ENCODE measurements at places on chromosomes 4 and X.

- DNase-seq: peak; percentile 76
Observed at GRCh38 chr4:76948443-76949275, 893 bp upstream of the SEPTIN11 start.

DNA sequence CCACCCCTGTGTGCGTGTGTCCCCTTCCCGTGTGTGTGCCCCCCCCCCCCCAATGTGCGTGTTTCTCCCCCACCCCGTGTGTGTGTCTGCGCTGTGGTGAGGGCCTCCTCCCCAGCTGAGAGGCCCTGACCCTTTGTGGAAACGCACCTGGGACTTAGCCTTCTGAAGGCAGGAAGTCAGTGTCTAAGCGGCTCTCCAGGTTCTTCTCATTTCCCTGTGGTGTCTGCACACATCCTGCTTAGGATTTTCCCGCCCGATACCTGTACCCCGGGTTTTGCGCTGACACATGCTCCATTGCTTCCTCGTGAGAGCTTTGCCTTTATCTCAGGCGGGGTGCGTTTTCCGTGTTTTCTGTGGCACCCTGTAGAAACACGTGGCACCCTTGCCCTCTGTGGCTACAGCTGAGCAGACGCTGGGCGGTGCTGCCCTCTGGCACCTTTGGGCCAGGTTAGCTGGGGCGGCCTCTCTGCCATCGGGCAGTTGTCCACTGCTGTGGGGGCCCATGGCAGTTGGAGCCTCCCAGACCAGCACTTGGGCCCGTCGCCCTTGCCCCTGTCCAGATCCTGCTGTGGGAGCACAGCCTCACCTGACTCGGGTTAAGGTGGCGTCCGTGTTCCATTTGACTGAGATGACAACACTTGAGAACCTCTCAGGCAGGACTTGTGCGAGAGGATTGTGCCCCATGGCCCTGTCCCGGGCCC lies 26.3 kb downstream of the MAEA start:
- no peak for DNase-seq

DNA sequence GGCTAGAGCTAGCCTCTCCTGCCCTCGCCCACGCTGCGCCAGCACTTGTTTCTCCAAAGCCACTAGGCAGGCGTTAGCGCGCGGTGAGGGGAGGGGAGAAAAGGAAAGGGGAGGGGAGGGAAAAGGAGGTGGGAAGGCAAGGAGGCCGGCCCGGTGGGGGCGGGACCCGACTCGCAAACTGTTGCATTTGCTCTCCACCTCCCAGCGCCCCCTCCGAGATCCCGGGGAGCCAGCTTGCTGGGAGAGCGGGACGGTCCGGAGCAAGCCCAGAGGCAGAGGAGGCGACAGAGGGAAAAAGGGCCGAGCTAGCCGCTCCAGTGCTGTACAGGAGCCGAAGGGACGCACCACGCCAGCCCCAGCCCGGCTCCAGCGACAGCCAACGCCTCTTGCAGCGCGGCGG lies at the start of gene AR:
Gene AR (plus strand): TSS at position 204 of the 400 bp plus-strand sequence. CDS start 1,126 bp downstream, outside the sequence.
- peak; percentile 25 for DNase-seq

GRCh38 chr4:47736146-47736545 lies 101.7 kb downstream of the CORIN start:
- no peak for DNase-seq

DNA sequence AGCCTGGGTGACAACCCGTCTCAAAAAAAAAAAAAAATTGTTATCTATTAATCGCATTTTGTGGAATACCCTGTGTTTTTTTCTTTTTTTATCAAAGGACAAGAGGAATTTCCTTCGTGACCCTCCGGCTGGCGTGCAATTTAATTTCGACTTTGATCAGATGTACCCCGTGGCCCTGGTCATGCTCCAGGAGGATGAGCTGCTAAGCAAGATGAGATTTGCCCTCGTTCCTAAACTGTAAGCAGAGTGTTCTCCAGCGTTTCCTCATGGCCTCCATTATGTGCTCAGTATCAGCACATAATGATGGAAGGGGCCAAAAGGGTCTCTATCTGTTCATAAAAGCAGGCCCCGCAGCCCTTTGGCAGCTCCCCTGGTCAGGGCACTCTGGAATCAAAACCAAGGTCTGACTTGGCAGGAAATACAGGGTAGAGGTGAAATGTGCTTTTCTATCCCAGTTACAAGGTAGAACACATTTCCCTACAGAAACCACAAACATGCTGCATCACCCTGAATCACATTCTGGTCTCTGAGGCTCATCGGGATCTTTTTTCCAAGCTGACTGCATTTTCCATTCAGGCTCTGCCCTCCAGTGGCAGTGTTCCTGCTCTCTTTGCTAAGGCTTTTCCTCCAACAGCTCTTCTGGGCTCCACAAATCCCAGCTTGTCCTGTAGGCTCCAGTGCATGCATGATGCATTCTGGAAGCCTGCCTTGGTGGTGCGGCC lies 24.4 kb downstream of the SYAP1 start:
- DNase-seq: no peak

DNA sequence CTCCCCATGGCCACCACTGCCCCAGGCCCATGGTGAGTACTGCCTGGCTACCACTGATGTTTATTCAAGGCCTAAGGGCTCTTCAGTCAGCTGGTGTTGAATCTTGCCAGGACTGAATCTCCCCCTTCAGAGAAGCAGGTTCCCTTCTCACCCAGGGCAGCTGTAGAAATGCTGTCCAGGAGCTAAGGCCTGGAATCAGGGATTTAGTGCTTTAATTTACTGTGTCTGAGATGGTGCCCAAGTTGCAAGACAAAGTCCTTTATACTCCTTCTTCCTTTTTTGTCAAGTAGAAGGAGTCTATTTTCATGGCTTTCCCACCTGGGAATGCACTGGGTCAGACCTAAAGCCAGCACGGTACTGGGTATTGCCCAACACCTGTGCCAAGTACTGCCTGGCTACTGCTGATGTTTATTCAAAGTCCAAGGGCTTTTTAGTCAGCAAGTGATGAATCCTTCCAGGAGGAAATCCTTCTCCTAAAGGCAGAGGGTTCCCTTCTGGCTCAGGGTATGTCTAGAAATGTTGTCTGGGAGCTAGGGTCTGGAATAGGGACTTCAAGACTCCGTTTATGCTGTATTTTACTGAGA lies 117.6 kb upstream of the ATOH1 start:
- DNase-seq: no peak

DNA sequence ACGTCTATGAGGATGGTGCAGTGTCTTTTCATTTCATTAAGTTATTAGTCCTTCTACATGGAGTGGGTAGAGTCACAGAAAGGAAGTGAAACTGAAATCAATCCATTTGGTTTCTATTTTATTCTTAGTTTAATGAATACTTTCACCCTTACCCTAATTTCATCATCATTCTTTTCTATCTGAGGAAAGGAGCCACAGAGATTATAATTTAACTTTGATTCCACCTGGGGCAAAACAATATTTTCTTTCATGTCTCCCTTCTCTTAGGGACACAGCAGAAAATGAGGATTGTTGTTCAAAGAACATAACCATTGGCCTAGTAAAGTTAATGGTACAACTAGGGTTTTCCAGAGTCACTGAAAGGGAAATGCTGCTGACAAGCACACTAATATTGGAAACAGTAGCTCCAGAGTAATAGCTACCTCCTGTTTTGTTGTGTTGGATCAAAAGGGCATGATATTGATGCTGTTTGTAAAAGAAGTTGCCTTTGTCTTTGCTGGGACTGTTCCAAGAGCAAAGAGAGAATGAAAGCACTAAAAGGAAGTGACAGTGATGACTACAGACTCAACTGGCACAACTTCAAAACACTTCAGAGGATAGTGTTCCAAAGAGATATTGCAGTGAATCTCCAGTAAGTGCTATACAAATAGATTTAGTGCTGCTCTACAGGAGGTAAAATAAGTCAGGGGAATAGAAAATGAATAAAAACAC lies 247.1 kb upstream of the PITX2 start:
- DNase-seq: no peak

GRCh38 chrX:97529536-97530200 lies 646.0 kb downstream of the RPA4 start:
- no peak for DNase-seq

DNA sequence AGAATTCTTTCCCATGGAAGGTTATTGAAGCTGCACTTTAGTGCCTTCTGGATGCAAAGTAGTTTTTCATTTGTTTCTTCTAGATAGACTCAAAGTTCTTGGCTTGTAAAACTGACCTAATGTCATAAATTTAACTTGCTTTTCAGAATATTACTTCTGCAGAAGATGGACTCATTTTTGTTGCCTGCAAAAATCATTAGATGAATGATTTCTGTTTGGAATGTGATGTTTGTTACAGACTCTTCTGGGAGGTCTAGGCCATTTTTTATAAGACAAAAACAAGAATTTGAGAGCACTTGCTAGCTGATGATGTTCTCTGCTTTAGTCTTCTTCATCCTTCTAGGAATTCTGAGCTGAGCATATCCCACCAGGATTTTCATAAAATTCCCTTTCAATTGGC lies 308.6 kb upstream of the GIMD1 start:
- DNase-seq: no peak

- no peak for DNase-seq
Observed at GRCh38 chr4:127449449-127449848, 183.3 kb upstream of the INTU start.

GRCh38 chr4:55768291-55768690 lies 51.3 kb upstream of the EXOC1L start:
- DNase-seq: no peak

GRCh38 chr4:122838034-122838433 lies 11.4 kb downstream of the FGF2 start:
- DNase-seq: no peak

DNA sequence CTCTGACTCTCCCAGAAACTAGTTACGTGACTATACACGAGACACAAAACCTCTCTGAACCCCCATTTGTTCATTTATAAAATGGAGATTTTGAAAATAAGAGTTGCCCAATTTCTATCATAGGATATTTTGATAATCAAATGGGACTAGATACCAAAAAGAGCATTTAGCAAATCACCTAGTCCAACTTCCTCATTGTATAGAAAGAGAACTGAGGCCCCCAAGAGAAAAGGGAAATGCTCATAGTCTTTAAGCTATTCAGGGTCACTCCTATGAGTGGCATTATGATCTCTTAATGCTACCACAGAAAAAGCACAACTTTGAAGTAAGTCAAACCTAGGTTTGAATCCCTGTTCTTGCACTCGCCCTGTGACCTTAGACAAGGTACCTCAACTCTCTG lies 62.7 kb downstream of the BMP15 start:
- no peak for DNase-seq

- no peak for DNase-seq
Observed at GRCh38 chr4:39228377-39228776, 46.0 kb downstream of the WDR19 start.

GRCh38 chrX:38627683-38628082 lies 66.3 kb downstream of the TSPAN7 start:
- DNase-seq: peak; percentile 39

- no peak for DNase-seq
Observed at GRCh38 chrX:37800717-37801116, 20.9 kb downstream of the CYBB start.

GRCh38 chr4:114334884-114335330 lies 263.7 kb upstream of the UGT8 start:
- no peak for DNase-seq

- DNase-seq: no peak
Observed at GRCh38 chr4:164614999-164615398, 138.9 kb upstream of the SMIM31 start.

DNA sequence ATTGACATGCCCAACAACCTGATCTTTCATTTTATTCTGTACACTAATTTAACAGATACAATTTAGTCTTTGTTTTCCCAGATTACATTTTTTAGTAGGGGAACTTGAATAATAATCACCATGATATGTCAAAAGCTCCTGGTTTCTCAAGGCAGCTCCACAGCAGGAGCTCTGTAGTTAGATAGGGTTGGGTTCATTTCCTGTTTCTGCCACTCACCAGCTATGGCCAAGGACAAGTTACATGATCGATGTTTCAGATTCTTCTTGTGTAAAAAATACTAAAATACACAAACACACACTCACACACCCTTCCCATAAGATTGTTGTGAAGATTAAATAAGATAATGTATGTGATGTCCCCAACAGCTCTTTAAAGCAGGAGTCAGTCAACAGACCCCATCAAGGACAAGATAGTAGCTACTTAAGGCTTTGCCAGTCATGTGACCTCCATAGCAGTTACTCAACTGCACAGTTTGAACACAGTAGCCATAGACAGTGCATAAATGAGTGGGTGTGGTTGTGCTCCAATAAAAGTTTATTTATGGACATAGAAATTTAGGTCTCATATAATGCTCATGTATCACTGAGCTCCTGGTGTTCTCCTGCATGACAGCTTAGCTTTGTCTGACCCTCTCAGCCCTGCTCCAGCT lies 18.4 kb downstream of the GUCY1A1 start:
- no peak for DNase-seq

- DNase-seq: no peak
Observed at GRCh38 chr4:122914938-122915337, 7.5 kb downstream of the NUDT6 start.

- DNase-seq: no peak
Observed at GRCh38 chr4:98664959-98665358, 6.5 kb upstream of the TSPAN5 start.

- no peak for DNase-seq
Observed at GRCh38 chrX:53091354-53091753, 2.6 kb upstream of the KANTR start.

DNA sequence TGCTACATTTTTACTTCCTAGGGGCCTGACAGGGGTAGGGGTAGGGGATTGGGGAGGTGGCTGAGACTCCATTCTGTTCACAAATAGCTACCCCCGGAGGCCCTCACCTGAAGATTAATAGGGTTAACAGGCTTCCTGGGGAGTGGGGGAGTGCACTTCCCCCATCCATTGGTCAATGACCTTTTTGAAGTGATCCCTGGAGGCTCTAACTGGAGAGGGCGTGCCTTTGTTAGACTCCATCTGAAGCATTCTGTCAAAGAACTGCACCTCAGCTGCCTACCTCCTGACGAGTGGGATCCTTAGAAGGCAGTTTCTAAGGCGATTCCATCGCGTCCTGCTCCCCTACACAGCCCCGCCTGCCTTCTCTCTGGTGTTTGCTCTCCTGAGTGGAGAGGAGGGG lies 10.0 kb upstream of the MTM1 start:
- DNase-seq: no peak

DNA sequence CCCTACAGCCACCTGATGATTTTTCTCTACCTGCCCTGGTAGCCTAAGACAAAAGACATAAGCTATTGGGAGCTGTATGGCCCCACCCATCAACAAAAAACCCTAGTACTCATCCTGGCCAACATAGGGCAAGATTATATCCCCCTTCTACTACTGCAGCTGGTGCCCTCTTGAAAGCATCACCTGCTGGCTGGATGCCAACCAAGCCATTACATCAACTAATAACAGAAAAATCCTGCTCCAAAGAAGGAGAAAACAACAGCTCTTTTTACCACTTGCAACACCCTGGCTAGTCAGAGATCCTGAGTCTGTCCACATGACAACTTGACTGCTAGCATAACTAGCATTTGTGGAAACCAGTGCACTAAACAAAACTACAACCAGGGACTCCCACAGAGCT lies 43.6 kb upstream of the UPRT start:
- no peak for DNase-seq

DNA sequence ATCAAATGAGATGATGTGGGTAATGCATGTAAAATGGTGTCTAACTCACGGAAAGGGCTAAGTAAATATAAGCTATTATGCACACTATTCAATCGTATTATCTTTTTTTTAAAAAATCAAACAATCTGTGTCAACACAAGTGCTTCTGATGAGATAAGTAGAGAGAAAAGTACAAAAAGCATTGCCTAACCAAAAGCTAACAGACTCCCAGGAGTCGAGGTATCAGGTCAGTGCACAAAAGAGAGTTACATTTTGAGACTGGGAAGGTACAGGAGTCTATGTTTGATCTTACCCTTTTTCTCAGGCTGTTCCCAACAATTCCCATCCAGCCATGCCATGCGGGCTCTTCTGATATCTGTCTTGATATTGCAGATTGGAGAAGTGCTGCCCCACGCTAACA lies 203.3 kb upstream of the ZIC3 start:
- DNase-seq: no peak
